ENCODE measurements at places on chromosomes 3 and 15.
A peak's percentile ranks its signal among the peaks of the same experiment; 100 is the strongest.

GRCh38 chr3:101941318-101942040 is 92.2 kb downstream of the NFKBIZ start:
- no peak for DNase-seq

DNA sequence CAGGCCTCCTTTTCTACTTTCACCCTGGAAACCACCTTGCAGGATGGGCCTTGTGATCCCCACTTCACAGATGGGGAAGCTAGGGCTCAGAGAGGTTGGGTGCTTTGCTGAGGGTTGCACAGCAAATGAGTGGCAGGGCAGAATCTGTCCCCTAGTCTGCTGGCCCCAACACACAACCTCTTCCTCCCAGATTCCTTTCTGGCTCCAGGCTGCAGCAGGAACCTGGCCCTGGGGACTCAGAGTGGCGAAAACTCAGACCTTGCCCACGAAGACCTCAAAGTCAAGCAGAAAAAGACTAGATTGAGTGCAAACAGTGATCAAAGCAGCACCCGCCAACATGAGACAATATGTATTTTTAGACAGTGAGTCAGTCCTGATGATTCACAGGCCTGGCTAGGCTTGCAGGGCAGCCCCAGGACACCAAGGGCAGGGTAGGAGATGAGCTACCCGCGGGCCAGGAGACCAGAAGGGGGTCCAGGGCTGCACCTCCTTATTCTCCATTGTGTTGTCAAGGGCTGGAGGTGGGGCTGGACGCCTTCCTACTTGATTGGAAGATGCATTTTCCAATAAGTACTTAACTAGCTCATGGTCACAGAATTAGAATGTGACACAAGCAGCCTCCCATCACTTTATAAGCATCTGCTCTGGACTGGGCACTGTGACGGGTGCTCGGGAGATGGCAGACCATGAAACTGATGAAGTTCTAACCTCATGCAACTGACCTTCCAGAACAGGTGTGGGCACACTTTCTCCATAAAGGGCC is 23.9 kb downstream of the GOLGA6L2 start:
- DNase-seq, result peak; percentile 3

GRCh38 chr15:69747193-69747592 is 294.6 kb downstream of the RPLP1 start:
- no peak for DNase-seq

- no peak for DNase-seq
Measured at GRCh38 chr3:40871394-40871793, 327.9 kb upstream of the CTNNB1 start.

GRCh38 chr3:146325170-146325569 is 74.3 kb upstream of the PLSCR4 start:
- no peak for DNase-seq

GRCh38 chr15:81221449-81221848 is 24.8 kb downstream of the IL16 start:
- DNase-seq, result no peak

DNA sequence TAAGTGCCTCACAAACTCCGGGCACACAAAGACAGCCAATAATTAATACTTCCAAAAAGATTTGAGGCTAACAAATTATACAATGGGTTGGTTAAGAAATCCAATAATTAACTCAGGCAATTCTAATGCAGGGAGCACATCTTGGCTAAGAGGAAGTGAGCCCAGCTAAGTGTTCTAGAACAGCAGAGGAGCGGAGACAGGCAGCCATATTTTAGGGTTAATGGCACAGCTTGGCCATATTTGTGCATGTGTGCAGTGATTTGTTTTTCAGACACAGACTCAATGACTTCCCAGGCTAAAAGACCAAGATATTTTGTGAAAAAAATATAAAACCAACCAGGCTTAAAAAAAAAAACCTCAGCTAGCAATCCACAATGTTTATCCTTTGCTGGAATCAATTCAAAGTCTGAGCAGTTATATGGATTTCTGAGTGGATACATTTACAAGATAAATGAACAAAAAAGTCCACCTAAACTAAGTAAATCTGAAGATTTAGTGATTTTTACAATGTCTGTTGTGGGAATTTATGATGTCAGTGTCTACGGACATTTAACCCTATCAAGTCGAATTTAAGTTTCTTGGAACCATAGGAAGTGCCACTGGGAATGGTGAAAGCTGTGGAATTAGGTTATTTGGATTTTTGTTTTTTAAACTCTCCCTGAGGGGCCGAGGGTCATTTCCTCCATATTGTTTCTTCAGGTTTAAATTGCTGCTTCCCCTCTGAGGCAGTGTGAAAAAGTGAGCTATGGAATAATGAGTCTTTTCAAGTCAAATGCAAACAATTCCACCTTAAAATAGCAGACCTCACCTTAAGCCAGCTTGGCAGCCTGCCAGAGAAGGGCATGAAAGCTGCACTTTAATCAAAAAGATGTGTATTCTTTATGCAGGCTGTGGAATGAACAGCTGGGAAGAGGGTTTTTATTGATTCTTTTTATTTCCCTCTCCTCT is 413.7 kb upstream of the TBL1XR1 start:
- no peak for DNase-seq

Data from HS-5 (cell line).